ENCODE measurements at places on chromosomes 3 and 15. TPM values are rescaled to one million over a fixed set of nuclear protein-coding genes. Genes with fewer than 3 reads are reported as not detected.

Gene SLC12A1
- not detected for total RNA-seq

Gene PAK6
- 0.47 TPM for total RNA-seq

Gene SH3GL3
- total RNA-seq = not detected

DNA sequence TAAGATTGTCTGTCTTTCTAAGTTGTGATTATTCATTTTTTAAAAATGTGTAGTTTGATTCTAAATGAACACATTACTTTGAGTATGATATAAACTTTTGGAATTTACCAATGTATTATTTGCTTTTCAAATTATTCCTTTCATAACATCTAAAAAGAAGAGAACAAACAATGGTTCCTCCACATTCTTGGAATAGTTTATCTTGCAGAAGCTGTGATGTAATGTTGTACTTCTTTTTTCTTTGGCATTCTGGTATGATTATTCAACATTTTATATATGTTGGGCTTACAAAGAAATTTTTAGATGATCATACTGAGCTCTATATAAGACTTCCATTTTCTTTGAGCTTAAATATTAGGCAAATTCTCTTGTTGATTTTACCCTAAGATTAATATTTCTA, 419.2 kb downstream of the DIPK2A start:
- no peak for DNase-seq

DNA sequence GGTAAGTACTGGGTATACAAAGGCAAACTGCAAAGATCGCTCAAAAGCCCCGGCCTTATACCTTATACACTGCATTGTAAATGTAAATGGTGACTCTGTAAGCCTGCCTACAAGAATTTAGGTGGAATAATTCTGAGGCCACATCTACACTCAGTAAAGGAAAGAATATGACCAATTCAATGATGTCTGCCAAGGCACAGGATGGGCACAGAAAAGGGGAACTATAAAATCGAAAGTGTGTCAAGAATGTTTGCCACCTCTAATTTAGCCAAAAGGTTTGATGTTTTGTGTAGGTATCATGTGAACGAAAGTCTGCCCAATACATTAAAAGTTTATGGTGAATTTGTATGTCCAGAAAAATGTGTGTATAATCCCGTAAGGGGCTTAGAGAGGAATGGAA, 96.1 kb downstream of the FOXP1 start:
- DNase-seq = no peak

DNA sequence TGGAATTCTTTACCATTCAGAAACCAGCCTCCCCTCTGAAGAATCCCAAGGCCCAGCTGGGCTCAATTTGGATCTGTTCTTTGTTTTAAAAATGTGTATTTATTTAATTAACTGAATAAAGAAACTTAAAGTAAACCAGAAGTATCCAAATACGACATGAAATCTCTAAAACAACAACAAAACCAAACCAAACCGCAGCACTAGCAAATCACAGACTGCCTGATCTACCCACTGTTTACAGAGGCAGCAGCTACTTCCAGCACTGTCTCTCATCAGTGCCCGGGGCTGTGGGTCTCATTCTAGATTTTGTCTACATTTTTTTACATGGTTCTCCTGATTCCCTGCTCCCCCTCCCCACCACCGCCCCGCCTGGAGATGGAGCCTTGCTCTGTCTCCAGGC, 2.3 kb downstream of the FLNB start:
- peak; percentile 21 for DNase-seq

- no peak for DNase-seq
Observed at GRCh38 chr3:105806359-105806758, 62.5 kb downstream of the CBLB start.

- DNase-seq = no peak
Observed at GRCh38 chr15:25171856-25172687, 217.3 kb downstream of the SNRPN start.

GRCh38 chr15:52790941-52791751, 1.0 kb upstream of the ONECUT1 start:
- no peak for DNase-seq

DNA sequence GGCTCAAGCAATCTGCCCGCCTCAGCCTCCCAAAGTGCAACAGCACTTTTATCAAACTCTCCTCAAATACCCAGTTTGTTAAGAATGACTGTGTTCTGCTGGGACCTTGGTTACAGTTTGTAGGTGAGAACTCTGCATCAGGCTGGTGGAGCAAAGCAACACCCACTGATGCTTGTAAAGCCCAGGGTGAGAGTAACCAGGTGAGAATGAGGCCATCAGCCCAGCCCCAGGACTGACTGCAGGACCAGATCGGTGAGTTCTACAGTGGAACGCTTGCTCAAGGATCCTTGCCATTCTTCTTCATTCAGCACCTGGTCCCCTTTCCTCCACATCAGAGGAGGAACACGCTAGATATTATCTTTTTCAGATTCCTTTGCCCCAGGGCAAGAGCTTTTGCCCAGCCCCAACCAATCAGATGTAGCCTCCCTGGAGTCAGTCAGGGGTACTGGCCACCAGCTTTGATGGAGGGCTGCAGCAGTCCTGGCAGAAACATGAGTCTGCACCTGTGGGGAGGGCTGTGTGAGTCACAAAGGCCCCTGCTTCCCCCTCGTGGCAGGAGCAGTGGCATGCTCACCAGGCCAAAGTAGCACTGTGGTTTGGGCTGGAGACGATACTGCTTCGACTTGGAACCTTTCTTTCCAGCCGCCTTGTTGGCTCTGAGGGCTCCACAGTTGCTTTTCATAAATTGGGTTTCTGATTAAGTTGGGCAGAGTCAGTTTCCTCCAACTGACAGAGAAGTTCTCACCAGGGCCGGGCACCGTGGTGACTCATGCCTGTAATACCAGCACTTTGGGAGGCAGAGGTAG, 3.5 kb upstream of the SHISA5 start:
- DNase-seq = peak; percentile 81

DNA sequence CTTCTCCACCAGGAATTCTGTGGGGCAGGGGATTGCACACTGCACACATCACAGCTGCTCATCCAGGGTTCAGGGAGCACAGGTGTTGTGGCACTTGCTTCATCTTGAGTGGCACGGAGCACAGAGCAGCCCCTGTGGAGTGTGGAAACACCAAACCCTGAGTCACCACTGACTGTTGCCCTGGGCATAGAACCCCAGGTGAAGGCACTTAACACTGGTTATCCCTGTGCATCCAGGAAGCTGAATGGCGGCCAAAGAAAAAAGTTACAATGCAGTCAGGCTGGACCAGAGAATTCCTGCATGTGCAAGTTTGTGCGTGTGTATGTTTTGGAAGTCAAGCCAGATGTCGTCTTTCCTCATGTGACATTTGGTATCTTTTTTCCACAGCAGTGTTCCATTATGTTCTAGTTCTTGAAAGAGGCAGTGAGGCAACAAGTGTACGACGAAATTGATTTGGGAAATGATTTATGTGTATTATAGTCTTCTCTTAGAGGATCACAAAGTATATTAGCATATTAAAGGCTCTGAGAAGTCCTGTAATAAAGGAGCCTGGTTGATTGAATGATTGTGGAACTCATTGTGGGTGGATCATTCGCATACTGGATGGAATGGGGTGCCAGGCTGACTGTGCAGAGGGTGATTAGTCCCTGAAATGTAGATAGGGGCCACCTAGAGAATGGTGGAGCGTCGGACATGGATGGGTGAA, 292.3 kb downstream of the TLE3 start:
- no peak for DNase-seq

DNA sequence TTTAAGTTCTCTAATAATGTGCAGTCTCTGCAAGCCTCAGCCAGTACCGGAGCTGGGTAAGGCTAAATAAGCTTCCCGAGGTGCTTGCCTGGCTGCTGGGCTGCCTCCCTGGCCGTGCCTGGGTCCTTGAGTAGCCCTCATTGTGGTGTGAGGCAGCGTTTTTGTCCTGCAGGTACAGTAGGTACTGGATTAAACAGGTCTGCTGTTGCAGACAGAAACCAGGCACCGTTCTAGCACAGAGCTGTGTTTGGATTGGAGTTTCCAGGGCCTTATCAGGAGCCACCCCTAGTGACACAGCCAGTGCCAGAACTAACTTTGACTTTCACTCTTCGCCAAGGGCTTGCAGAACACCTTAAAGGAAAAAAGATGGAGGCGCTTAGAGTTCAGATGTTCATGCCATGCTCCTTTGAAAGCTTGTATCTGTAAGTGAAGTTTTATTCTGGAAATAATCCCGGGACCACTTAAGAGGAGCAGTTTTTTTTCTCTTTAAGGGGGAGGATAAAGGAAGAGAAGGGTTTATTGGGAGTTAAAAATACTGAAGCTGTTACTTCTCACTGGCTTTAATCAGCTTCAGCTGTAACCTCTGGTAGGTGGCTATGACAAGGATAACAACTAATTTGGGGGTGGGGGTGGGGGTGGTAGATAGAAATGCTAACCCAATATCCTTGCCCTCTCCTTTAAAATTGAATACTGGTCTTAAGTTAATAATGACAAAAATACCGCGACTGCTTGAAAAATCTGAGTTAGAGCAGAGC, 126.8 kb downstream of the MITF start:
- no peak for DNase-seq

GRCh38 chr15:80662129-80662528, 33.0 kb upstream of the ABHD17C start:
- DNase-seq = no peak

DNA sequence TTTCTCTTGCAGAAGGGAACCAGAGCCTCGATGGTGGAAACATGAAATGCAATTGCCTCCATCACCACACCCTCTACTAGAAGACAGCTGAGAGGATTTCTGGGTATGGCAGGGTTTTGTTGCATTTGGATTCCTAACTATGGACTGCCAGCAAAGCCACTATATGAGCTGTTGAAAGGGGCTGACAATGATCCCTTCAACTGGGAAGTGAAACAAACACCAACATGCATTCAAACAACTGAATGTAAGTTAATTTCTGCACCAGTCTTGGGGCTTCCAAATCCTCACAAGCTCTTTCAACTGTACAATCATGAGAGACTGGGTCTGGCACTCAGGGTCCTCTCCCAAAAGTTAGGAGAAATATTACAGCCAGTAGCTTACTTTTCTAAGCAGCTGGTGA, 116.7 kb upstream of the PLCL2 start:
- no peak for DNase-seq
